Globus pallidus (tissue), 1 donor: ENCODE measurements at places on chromosomes 13 and 19.

- DNase-seq = no peak
These were observed 866.7 kb upstream of the SPRY2 start for GRCh38 chr13:81207636-81208035.

DNA sequence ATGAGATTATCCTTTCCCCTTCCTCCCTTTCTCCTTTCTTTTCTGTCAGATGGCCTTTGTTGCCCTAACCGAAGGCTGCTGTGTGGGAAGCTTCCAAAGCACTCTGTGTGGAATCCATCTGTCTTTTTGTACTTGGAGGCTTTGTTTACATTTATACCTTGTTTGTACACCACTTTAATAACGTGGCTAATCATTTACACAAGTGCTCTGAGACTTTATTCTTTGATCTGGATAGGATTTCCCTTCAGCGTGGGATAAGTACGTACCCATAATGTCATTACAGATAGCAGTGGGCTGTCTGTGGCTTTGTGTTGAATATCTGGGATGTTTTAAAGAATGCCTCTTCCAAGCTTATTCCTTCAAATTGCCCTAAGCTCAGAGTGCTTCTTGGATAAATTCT, 684.7 kb upstream of the SLITRK5 start:
- no peak for DNase-seq

DNA sequence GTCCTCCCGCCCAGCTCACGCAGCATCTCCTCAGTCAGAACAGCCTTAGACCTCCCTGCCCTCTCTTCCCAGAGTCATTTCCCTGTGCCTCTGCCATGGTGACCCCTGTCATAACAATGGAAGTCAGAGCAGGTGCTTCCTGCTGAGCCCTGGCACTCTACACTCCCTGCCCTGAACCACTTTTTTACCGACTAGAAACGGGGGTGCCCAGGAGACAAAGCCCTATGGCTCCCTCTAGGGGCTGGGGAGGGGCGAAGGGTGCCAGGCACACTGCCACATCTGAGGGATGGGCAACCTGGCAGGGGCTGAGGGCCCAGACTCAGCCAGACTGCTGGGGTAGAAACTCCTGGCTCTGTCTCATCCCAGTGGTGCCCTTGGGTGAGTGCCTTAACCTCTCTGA, 16.4 kb downstream of the ZNF574 start:
- DNase-seq = no peak

DNA sequence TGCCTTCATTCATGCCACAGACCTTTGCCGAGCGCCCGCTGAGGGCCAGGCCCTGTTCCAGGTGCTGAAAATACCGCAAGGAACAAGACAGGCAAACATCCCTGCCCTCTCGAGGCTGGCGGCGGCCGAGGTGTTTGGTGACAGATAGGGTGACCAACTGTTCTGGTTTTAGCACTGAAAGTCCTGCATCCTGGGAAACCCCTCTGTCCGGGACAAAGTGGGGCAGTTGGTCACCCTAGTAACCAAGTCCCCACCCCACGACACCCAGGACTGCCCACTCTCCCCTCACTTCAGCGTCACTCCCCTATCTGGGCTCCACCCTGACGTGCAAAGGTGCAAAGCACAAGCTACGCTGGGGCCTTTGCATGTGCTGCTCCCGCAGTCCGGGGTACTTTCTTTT, 17.3 kb downstream of the ZBTB7A start:
- no peak for DNase-seq

- no peak for DNase-seq
These were observed 6.8 kb downstream of the SHANK1 start for GRCh38 chr19:50712833-50713232.

GRCh38 chr19:4208385-4209094, 20.8 kb upstream of the EBI3 start:
- DNase-seq = no peak

GRCh38 chr13:97423300-97424045, 10.5 kb upstream of the RAP2A start:
- peak; percentile 26 for DNase-seq

GRCh38 chr19:47002853-47003610, 16.6 kb upstream of the NPAS1 start:
- DNase-seq = no peak

- DNase-seq = no peak
These were observed 2.2 kb upstream of the GARIN5B start for GRCh38 chr19:55365245-55365644.

- no peak for DNase-seq
These were observed 76.8 kb downstream of the TUBGCP3 start for GRCh38 chr13:112510987-112511685.

DNA sequence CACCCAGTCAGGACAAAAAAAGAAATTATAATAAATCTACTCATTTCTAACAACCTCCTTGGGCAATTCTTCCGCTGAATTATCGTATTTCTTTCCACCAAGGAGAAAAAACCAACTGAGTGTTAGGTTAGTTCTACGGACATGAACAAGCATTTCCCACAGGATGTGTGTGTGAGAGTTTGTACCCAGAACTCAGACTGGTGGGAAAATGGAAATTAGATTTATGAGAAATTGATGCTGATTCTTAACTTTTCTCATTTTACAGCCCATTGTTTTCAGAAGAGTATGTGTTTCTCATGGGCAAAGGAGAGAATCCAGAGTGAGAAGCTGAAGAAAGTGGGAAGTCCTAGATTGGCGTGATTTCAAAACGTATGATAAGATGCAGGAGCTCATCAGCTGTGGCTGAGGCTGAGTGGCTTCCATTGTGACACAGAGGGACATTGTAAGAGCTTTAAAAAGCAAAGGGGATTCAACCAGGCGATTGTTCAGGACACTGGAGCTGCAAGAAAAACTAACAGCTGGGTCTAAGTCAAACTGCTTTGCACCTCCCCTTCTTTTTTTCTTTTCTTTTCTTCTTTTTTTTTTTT, 184.7 kb upstream of the ARGLU1 start:
- DNase-seq = peak; percentile 52

DNA sequence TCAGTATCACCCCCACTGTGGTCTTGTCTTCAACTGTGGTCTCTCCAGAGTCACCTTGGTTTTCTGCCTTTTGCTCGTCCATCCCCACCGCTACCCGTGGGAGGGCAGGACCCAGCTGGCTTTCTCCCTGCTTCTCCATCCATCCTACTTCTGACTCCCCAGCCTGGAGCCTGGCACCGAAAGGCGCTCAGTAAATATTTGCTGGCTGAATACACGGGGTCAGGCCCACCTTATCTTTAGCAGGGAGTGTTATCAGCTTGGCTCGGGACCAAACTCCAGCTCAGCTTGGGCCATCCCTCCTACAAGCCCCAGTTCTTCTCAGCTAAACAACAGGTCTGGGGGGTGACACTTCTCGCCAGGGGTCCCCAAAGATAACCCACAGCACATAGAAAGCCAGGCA, 62.0 kb upstream of the KLF2 start:
- no peak for DNase-seq

DNA sequence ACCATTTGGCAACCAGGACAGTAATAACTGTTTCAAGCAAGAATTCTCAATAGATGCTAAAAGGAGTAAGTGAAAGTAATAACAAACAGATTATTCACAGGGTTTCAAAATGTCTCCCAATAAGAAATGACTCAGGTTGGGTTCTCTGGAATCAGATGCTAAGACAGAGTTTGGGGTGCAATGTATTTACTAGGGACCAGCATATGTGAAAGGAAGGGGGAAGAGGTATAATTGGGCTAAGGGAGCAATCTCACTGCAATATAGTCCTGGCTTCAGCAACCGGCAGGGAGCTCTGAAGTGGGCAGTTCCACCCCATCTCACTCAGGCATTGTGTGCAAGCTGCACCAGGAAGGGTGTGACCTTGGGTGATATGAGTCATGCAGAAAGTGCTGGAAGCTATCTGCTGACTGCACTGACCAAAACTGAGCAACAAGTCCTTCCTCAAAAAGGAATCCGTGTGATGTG, 23.4 kb downstream of the ZDHHC20 start:
- peak; percentile 66 for DNase-seq

DNA sequence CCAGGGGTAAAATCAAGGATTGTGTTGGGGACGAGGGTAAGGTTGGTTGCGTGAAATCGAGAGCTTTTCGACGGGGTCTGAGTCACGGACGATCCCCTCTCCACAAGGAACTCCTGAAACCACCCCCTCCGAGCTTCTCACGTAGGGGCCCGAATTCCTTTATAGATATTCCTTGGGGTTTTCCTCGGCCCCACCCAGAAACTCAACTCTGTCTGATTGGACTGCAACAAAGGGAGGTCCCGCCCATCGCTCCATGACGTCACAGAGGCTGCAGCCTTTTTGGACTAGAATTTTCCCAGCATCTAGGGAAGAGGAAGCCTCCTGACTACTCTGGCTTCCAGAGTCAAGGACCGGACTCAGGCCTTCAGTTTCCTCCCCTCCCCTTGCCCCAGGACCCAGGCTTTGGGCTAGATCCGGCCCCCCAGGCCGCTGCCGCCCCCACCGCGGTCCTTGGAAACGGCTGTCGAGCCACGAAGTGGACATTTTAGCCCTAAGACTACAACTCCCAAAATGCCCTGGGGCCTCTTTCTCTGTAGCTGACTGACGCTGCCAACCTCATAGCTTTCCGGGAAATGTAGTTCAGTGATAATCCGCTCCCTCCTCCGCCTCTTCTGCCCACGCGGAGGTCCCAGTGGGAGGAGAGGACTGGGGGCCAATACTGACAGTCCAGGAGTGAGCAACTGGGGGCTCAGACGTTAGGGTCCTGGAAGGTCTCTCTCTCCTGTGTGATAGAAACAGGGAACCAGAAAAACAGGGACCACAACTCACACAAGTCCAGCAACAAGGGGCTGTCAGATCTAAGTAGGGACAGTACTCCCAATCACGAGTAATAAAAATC, at the start of gene IZUMO1:
TSS of gene IZUMO1 (minus strand) at position 172 of the 838 bp plus-strand sequence. CDS start 1,050 bp downstream, outside the sequence.
- DNase-seq = peak; percentile 88

DNA sequence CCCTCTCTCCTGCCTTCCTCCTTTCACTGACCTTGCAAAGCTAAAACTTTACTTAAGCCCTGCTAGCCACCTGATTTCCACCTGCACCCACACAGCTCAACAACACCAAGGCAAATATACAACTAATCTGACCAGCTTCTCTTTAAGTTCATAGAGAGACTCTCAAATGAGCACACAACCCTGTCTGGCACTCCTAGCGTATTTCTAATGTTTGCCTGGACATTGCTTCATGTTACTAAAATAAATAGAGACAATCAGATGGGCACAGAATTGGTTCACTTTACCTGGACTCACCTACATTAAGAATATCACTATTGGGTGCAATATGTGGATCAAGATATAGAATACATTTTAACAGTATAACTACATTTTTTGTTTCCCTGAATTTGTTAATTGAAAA, 33.2 kb upstream of the RXFP2 start:
- DNase-seq = no peak

GRCh38 chr13:90868321-90868920, 479.1 kb upstream of the MIR17HG start:
- peak; percentile 3 for DNase-seq

GRCh38 chr19:5889288-5889971, 14.2 kb downstream of the NDUFA11 start:
- no peak for DNase-seq

GRCh38 chr13:65347420-65348030, 1882.6 kb downstream of the PCDH9 start:
- DNase-seq = no peak

DNA sequence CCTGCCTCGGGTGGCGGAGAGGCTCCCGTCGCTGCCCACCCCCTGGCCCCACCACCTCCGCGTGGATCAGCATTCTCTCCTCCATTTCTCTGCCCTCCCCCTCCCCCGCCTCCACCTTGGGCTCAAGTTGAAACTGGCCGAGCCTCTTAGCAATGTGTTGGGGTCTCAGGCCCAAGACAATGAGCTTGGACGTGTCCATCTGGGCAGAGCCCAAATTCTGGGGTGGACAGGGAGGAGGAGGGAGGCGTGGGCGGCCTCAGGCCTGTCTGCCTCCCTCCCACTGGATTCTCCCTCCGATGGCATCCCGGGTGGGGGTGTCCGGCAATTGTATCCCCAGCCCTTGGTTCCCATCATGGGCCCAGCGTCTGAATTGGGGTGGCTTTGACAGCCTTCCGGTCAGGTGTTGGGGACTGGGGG, 1.2 kb downstream of the CELF5 start:
- no peak for DNase-seq

GRCh38 chr13:104854007-104854406, 1681.5 kb downstream of the EFNB2 start:
- no peak for DNase-seq

GRCh38 chr19:6216996-6217751, 62.6 kb downstream of the MLLT1 start:
- DNase-seq = no peak

- peak; percentile 6 for DNase-seq
These were observed 726 bp upstream of the UFM1 start for GRCh38 chr13:38348861-38349389.

- no peak for DNase-seq
These were observed 399.2 kb downstream of the MYO16 start for GRCh38 chr13:109028624-109029023.

GRCh38 chr13:52695856-52696255, 43.2 kb downstream of the SUGT1 start:
- no peak for DNase-seq

- DNase-seq = no peak
These were observed 2.2 kb upstream of the IL11 start for GRCh38 chr19:55372316-55373081.

- DNase-seq = no peak
These were observed 158.6 kb upstream of the SOX1 start for GRCh38 chr13:111908361-111908760.

DNA sequence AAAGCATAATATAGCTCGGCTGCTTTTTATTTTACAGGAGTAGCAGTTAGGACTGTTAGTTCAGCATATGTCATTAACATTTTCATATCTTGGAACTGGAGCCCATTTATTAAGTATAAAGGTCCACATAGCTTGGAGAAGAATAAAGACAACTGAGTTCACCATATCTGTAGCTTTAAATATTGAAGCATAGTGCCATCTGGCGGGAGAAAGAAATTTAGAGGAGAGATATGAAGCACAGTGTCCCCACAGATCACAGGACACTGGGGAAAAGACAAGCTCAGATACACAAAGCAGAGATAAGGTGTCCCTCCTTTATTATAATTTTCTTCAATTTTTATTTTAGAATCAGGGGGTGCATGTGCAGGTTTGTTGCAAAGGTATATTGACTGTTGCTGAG, 104.7 kb upstream of the FREM2 start:
- DNase-seq = peak; percentile 66

DNA sequence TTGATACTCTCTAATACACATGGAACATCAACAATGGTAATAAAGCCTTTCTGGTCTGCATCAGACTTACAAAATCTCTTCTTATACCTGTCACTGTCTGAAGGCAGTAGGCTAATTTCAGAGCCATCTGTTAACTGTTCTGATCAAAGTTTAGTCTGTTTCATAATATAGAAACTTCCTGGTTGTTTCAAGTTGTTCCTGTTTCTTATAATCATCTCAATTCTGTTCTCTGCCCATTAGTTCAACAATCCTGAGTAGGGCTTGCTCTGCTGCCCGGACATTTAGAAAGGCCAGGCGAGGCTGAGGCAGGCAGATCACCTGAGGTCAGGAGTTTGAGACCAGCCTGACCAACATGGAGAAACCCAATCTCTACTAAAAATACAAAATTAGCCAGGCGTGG, 5.4 kb upstream of the ZSCAN5A start:
- DNase-seq = no peak

- peak; percentile 59 for DNase-seq
These were observed at the start of gene STRN4 for GRCh38 chr19:46746281-46747057. Gene STRN4, minus strand, starts transcription at chr19:46746450. Its CDS starts 20 bp downstream, at chr19:46746430.

- DNase-seq = no peak
These were observed 4.5 kb downstream of the PPP1R12C start for GRCh38 chr19:55112777-55113569.

GRCh38 chr19:35266520-35267352, 2.0 kb upstream of the USF2 start:
- DNase-seq = no peak

GRCh38 chr13:31468114-31468902, 268.5 kb downstream of the B3GLCT start:
- DNase-seq = no peak
